ENCODE measurements at places on chromosomes 12 and 14.
A peak's percentile ranks its signal among the peaks of the same experiment; 100 is the strongest.

DNA sequence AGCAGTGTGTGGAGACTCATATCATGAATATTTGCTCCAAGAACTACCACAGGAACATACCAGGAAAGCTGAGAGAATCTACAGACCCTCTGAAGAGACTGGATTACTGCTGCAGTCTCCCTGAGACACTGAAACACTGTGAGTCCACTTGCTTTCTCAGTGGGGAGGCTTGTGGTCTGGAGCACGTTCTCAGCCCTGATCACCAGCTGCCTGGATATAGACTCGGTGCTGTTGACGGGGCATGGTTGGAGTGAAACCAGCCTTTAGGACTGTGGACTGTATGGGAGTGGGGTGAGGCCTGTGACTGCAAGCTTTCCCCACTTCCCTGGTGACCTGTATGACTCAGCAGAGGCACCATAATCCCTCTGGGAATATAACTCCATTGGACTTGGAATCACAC lies 525.8 kb upstream of the FBXO33 start:
- DNase-seq, result no peak

DNA sequence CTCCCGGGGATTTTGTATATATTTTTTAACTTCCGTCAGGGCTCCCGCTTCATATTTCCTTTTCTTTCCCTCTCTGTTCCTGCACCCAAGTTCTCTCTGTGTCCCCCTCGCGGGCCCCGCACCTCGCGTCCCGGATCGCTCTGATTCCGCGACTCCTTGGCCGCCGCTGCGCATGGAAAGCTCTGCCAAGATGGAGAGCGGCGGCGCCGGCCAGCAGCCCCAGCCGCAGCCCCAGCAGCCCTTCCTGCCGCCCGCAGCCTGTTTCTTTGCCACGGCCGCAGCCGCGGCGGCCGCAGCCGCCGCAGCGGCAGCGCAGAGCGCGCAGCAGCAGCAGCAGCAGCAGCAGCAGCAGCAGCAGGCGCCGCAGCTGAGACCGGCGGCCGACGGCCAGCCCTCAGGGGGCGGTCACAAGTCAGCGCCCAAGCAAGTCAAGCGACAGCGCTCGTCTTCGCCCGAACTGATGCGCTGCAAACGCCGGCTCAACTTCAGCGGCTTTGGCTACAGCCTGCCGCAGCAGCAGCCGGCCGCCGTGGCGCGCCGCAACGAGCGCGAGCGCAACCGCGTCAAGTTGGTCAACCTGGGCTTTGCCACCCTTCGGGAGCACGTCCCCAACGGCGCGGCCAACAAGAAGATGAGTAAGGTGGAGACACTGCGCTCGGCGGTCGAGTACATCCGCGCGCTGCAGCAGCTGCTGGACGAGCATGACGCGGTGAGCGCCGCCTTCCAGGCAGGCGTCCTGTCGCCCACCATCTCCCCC lies 777 bp downstream of the ASCL1 start:
- DNase-seq, result no peak

GRCh38 chr12:11460343-11461023 lies 65.1 kb upstream of the PRB2 start:
- no peak for DNase-seq

DNA sequence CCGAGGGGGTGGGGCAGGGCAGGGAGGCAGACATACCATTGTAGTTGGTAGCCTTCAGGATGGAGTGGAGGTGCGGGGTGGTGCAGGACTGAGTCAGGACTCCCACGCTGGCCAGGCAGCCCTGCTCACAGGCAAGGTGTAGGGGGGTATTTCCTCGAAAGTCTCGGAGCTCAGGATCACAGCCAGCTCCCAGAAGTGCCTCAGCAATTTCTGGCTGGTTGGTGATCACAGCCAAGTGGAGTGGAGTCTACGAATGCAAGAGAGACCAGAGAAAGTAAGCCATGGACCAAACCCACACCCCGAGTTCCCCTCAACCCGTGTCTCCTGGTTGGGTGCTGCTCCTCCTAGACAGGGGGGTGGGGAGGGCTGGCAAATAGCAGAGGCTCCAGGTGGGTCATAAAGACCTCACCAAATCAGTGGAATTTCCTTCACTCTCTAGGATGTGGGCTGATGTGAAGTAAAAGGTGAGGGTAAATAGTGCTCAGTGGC lies 1.4 kb downstream of the NFKBIA start:
- DNase-seq, result no peak

DNA sequence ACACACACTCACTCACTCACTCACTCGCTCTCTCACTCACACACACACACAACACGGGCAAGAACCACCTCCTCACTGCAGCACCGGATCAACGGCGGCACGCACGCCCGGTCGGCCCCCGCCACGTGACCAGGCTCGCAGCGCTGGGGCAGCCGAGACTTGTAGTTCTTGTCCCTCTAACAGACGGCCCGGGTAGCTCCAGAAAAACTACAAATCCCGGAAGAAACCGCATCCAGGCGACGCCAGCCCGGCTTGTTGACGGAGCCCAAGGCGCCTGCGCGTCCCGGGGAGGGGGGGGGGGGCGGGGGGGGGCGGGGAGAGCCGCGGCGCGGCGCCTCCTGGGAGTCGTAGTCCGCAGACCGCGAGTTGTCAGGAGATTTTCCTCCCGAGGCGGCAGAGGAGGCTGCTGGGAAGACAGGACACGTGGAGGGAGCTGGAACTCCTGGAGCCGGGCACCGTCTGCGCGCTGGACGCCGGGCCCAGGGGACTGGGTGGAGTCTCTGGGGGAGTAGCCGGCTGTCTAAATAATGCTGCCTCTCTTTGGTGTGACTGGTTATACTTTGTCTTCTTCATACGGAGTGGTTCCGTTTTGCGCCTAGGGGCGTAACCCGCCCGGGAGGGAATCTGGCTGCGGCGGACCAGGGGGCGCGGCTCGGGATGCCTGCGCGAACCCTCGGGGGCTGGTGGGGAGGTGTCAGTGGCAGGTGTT lies at the start of gene MAX:
TSS of gene MAX (minus strand) at position 77 of the 709 bp plus-strand sequence. CDS start 178 bp downstream, outside the sequence.
- DNase-seq, result peak; percentile 98

GRCh38 chr14:33657476-33657875 lies 293.4 kb downstream of the EGLN3 start:
- DNase-seq, result no peak

- no peak for DNase-seq
Observed at GRCh38 chr12:110234331-110234751, 46.7 kb upstream of the ATP2A2 start.

GRCh38 chr12:54932691-54933090 lies 51.9 kb downstream of the TESPA1 start:
- DNase-seq, result no peak

DNA sequence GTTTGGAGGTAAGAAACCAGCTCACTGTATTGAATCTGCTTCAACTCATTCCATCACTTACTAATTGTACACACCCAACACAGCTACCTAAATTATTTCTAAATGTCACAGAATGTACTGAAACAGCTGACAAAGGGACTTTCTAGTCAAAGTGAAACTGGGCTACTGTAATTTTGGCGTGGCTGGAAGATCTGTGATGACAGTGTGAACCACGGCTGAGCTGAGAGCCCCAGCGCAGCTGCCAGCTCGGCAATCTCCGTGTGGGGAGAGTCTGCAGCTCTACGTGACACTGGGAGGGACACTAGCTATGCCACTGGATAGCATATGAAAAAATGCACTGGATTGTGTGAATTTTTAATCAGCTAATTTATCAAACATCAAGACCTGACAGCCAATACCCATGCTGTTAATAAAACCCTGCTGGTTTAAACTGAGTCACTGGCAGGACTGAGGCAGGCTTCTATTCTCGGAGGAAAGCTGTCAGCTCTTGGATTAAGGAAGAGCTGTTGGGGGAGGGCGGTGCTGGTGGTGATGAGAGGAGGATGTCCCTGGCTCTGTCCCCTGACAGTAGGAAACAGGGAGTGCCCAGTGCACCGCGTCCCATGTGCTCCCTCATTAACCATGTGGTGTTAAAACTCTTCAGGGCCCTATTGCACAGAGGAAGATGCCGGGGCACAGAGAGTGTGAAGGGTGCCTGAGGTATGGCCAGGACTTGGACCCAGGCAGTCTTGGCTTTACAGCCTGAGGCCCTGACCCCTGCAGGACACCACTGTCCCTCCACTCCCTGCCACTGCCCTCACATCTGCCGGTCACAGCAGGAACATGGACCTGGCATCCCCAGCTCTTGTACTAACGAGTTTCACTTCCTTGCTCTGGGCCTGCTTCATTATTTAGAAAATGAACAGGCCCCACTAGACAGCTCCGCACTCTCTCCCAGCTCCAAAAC lies 13.3 kb downstream of the SLC15A4 start:
- no peak for DNase-seq

DNA sequence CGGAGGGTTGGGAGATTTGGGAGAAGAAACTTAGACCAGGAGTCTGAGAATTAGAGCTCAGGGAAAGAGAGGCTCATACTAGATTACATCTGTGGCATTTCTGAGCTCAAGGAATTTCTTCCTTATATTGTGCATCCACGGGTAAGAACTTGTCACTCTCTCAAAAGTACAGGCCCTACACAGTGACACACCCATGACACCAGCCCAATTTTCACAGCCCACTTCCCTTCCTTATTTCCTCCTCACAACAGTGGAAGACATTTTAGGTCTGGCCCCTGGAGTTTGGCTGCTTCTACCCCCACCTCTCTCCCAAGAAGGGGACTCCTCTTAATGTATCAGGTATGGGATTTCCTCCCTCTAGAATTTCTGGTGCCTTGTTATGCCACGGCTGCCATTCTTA lies 9.2 kb upstream of the ZNF385A start:
- DNase-seq, result no peak

GRCh38 chr12:120959111-120959878 lies 19.0 kb upstream of the HNF1A start:
- no peak for DNase-seq

GRCh38 chr12:53059434-53060063 lies 9.7 kb downstream of the TNS2 start:
- DNase-seq, result no peak

GRCh38 chr14:77622366-77622961 lies 6.0 kb upstream of the SPTLC2 start:
- DNase-seq, result no peak

DNA sequence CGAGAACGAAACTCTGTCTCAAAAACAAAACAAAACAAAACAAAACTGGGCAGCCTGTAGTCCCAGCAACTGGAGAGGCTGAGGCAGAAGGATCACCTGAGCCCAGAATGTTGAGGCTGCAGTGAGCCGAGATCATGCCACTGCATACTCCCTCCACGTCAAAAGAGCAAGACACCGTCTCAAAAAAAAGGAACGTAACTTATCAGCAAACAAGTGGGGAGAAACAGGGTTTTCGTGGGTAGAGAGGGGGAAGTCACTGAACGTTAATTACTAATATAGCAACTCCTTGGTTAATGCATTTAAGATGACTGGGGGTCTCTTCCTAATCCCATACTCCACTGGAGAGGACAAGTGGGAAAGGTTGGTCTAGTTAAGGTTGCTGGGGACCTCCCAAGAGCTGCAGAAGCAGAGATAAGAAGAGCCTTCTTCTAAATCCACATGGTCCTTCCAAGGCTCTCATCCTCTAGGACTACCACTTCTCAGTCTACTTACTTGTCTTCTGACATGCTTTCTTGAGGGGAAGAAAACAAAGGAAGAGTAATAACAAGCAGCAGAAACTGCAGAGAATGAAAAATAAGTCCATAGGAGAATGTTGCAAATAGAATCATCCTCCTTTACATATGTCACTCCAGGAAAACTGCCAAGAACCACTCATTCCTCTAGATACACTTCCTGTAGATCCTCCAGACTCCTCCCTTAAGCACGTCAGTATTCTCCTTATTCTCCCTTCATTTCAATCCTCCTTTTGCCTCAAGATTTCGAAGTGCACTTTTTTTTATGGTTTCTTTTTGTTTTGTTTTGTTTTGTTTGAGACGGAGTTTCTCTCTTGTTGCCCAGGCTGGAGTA lies 5.8 kb downstream of the NUMB start:
- no peak for DNase-seq

GRCh38 chr12:6336889-6337853 lies 4.7 kb downstream of the TNFRSF1A start:
- DNase-seq, result no peak

- DNase-seq, result no peak
Observed at GRCh38 chr12:79322905-79323304, 367.9 kb downstream of the PAWR start.

DNA sequence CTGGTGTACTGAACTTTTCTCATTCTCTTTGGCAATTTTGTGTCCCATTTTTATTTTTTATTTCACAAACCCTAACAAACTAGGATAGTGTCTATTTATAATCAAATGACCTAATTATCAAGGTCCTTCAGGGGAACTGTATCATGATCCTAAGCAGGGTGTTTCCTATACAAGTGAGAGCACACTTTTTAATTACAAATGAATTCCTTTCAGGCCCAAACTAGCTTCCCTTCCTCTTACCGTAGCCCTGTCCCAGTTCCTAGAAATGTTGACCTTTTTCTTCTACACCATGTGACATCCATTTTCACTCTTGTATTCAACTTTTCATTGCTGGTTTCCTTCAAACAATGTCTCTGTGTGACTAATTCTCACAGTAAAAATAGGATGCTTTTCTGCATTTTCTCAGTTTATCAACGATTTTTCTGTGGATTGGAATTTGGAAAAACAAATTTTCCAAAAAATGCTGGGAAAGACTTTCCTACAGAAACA lies 411.4 kb downstream of the CCDC91 start:
- DNase-seq, result no peak

DNA sequence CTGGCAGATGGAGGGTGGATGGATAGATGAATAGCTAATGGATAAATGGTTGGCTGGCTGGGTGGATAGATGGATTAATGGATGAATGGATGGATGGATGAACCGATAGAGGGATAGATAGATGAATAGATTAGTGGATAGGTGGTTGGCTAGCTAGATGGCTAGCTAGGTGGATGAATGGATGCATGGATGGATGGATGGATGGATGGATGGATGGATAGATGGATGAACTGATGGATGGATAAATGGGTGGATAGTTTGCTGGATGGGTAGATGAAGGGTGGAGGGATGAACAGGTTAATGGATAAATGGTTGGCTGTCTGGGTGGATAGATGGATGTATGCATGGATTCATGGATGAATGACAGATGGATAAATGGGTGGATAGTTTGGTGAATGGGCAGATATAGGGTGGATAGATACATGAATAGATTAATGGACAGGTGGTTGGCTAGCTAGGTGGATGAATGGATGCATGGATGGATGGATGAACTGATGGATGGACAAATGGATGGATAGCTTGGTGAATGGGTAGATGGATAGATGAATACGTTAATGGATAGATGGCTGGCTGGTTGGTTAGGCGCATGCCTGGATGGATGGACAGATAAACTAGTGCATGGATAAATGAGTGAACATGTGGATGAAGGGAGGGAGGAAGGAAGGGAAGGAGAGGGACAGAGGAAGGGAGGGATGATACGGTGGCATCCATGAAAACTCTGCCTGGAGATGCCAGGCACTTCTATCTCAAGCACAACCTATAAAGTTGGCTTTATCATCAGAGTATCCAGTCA lies 8.1 kb downstream of the SERPINA9 start:
- no peak for DNase-seq

DNA sequence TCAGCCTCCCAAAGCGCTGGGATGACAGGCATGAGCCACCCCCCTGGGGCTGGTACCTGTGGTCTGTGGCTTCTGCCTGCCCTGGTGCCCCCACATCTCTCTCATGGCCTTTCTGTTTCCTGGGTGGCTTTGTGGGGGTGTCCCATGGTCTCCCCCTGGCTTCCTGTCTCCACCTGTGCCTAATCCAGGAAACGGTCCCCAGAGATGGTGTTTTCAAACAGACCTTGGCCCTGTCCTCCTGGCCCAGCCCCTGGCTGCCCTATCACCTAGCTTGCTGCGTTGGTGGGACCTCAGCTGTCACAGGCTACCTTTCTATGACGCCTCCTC lies 18.1 kb downstream of the MEG3 start:
- DNase-seq, result no peak

- no peak for DNase-seq
Observed at GRCh38 chr14:58805605-58806409, 168.0 kb downstream of the DACT1 start.

Data from stimulated activated CD4-positive, alpha-beta T cell treated with anti-CD3 and anti-CD28 coated beads, Interleukin-1b, Interleukin-23, amount 100 ng/mL, for 1 hour (primary cell).